T-cell (primary cell): ENCODE measurements at places on chromosomes 2 and 18.

- no peak for DNase-seq
Measured at GRCh38 chr2:47133046-47133445, 22.1 kb downstream of the STPG4 start.

- no peak for DNase-seq
Measured at GRCh38 chr2:188695953-188696352, 278.2 kb upstream of the COL3A1 start.

- DNase-seq, result no peak
Measured at GRCh38 chr18:79797518-79798345, at the start of gene KCNG2. Gene KCNG2 (plus strand): TSS chr18:79797938. CDS start chr18:79863668, 65,730 bp downstream.

GRCh38 chr18:47150824-47151366 is 595 bp upstream of the HDHD2 start:
- peak; percentile 2 for DNase-seq

GRCh38 chr18:65592435-65592834 is 158.4 kb upstream of the CDH7 start:
- DNase-seq, result no peak

- DNase-seq, result no peak
Measured at GRCh38 chr2:138327967-138328366, 173.6 kb upstream of the SPOPL start.

- DNase-seq, result no peak
Measured at GRCh38 chr2:100222844-100223243, 80.5 kb upstream of the AFF3 start.

- DNase-seq, result no peak
Measured at GRCh38 chr18:36469461-36469860, 171.9 kb downstream of the FHOD3 start.

- DNase-seq, result no peak
Measured at GRCh38 chr18:13271302-13271911, 52.8 kb downstream of the LDLRAD4 start.

- no peak for DNase-seq
Measured at GRCh38 chr2:128778843-128779242, 460.2 kb upstream of the HS6ST1 start.

DNA sequence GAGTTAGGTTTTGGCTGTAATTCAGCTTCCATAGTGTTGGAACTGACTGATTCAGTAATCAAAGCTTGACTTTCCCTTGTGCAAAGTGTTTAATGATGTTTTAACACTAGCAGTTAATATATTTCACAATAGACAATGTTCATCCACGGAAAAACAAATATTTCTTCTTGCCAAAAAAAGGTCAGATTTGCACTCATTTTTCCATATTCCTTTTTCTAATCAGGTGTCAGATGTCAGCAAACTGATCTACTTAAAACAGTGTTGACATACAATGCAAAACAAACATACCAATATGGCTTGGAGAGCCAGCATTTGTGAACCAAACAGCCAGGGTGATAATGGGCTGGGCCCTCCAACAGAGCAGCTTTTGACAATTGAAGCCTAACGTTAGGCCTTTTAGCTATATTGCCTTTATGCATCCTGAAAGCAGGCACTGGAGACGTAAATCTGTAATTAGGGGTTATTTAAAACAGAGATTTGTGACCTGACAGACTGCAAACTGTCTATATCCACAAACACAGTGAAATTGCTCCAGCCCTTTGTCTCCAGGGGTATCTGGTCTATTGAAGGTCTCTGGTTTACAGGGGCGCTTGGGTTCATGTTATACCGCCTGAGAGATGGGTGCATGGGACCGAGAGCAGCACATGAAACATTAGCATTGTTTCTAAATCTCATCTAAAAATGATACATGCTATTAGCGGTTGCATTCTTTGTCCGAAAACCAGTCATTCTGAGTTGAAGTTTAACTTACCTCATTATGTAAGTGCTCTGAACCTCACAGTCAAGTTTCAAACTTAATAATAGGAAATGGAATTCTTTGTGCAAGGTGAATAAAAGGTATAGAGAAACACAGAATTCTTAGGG is 7.1 kb upstream of the CDCA7 start:
- no peak for DNase-seq

GRCh38 chr2:46643493-46643892 is 164.1 kb downstream of the TMEM247 start:
- DNase-seq, result no peak

GRCh38 chr2:98334439-98335078 is 11.7 kb upstream of the CNGA3 start:
- DNase-seq, result no peak

- no peak for DNase-seq
Measured at GRCh38 chr2:222381566-222381965, 42.8 kb upstream of the SGPP2 start.

GRCh38 chr2:175743011-175743410 is 259.1 kb downstream of the LNPK start:
- DNase-seq, result no peak

DNA sequence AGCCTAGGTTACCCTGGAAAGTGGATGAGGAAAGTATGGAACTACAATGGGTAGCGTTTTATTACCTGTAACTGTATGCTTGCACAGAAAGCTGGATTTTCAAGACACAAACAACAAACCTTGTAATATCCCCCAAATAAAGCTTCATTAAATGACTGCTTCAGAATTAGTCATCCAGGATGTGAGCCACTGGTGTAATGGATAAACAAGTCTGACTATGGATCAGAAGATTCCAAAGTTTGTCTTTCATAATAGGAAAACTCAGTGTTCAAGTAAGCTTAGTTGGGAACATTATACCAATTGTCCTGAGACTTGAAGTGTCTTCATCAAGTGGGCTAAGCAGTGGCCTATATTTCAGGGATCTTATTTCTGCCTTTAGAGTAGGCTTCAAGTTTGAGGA is 518.8 kb downstream of the LRP1B start:
- DNase-seq, result no peak

- no peak for DNase-seq
Measured at GRCh38 chr2:11144077-11144737, 11.1 kb upstream of the SLC66A3 start.

- DNase-seq, result no peak
Measured at GRCh38 chr2:10892796-10893350, 18.9 kb upstream of the KCNF1 start.

DNA sequence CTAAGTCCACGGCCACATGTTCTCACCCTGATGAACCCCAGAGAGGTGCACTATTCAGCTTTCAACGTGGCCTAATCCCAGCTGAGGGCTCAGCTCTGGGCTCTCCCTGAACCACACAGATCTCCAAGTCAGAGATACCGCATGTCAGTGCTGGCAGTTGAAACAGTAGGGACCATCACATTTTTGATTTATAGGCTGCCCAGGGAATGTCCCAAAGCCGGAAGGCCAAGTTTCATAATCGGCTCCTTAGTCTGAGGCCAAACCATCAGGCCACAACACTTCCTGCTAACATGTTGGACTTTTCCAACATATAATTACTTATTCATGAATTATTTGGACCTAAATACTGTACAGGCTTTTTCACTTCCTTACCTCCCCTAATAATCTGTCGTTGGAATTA is 91.9 kb upstream of the KLHL29 start:
- no peak for DNase-seq

DNA sequence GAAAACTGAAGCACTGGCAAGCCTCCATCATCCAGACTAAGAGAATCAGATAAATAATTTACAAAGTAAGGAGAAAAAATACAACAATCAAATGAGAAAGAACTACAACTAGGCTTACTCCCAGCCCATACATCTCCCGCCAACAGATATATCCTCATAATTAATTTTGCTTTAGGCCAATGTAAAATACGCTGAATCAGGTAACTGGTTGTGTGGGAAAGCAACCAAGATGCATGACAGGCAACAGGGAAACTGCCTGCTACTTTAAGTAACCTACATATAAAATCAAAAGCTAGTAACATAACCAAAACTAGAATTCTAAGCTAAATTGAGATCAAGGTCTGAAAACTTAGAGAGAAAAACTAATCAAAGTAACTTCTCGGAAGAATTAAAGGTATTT is 21.5 kb downstream of the PRPF40A start:
- DNase-seq, result no peak

DNA sequence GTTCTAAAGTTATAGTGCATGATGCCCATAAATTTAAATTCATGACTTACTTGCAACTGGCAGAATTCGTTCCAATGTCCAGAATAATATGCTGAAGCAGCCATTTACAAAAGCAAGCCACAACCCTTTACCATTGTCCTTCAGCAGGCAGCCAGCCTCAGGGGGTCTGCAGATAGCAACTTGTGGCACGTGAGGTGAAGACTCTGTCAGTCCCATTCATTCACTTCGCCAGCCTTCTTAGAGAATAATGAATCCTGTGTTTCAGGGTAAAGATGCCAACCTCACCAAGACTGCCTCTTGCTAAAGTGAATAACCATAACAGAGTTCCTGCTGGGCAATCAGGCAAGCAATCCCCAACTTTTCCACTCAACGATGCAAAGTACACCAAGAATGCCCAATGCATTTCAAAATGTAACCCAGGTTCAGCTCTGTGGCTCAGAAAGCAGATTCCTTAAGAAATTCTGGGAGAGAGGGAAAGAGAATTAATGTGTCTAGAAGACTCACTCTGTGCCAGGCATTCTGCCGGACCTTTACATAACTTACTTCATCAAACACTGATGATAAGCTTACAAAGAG is 315.4 kb downstream of the NCKAP5 start:
- no peak for DNase-seq

DNA sequence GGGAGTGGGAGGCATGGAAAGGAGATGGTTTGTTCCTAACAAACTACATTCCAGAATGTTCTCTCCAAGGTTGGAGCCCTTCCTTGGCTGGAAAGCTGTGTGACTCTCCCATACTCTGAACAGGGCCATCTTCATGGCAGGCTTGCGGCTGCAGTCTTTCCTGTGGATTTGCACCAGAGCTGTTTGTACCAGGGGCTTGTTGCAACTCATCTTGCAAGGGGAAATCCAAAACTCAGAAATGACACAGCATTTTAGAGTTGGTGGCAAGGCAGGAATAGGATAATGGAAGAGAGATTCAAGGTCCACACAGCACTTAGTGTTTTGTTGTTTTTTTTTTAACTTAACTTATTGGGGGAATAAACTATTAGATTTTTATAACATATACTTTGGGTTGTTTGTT is 73.7 kb upstream of the ZNF516 start:
- no peak for DNase-seq

- no peak for DNase-seq
Measured at GRCh38 chr18:3115447-3116030, 102.6 kb upstream of the LPIN2 start.

GRCh38 chr2:155825876-155826275 is 506.6 kb downstream of the NR4A2 start:
- DNase-seq, result no peak

GRCh38 chr2:53793821-53794220 is 7.0 kb downstream of the ERLEC1 start:
- DNase-seq, result no peak
